ENCODE measurements at places on chromosomes 7 and 10. TPM values are rescaled to one million over a fixed set of nuclear protein-coding genes. Genes with fewer than 3 reads are reported as not detected.

SPAM1 gene
- total RNA-seq, result not detected

GRCh38 chr7:158606671-158607424 is 19.2 kb upstream of the PTPRN2 start:
- peaks cover 29% of the 10 kb centered on the region for H3K36me3 ChIP-seq
- no peaks in the 10 kb centered on the region for H3K27me3 ChIP-seq
- DNase-seq, result no peak
- H3K4me1 ChIP-seq, result no peaks in the 10 kb centered on the region

DNA sequence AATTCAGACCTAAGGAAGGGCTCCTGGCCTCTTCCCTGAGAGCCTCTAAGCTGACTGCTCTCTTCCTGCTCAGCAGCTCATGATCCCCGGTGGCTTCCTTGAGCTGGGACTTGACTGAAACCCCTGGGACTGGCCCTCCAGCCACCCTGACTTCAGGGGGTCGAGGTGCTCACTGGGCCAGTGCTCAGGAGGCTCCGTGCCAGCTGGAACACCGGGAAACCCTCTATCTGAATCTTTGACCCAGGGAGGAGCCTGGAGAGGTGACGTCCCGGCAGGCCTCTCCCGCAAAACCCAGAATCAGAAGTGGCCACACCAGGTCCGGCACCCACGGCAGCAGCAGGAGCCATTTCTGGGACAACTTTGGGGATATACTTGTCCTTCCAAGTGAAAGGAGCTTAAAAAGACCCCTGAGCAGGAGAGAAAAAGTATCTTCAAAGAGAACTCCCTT is 110.7 kb downstream of the WDR37 start:
- no peaks in the 10 kb centered on the region for H3K27me3 ChIP-seq
- no peaks in the 10 kb centered on the region for H3K4me1 ChIP-seq
- DNase-seq, result no peak
- no peak overlapping the region for H3K4me3 ChIP-seq

ARMC10 gene
- total RNA-seq, result 31.2 TPM

SPDYE5 gene
- total RNA-seq, result not detected

CHST12 gene
- total RNA-seq, result 7.8 TPM

NPSR1 gene
- total RNA-seq, result not detected

CRYGN gene
- not detected for total RNA-seq

- peaks cover 17% of the 10 kb centered on the region for H3K36me3 ChIP-seq
- H3K4me3 ChIP-seq, result no peak overlapping the region
- DNase-seq, result no peak
- H3K4me1 ChIP-seq, result no peaks in the 10 kb centered on the region
- no peak overlapping the region for H3K27ac ChIP-seq
Measured at GRCh38 chr10:102102421-102102820, 17.7 kb downstream of the LDB1 start.

- no peaks in the 10 kb centered on the region for H3K36me3 ChIP-seq
- no peak overlapping the region for H3K4me3 ChIP-seq
- H3K27ac ChIP-seq, result no peak overlapping the region
- H3K27me3 ChIP-seq, result peaks cover 13% of the 10 kb centered on the region
- no peaks in the 10 kb centered on the region for H3K4me1 ChIP-seq
- no peak for DNase-seq
Measured at GRCh38 chr7:26040085-26040484, 111.9 kb upstream of the NFE2L3 start.

FAM25A gene
- total RNA-seq, result not detected

DNA sequence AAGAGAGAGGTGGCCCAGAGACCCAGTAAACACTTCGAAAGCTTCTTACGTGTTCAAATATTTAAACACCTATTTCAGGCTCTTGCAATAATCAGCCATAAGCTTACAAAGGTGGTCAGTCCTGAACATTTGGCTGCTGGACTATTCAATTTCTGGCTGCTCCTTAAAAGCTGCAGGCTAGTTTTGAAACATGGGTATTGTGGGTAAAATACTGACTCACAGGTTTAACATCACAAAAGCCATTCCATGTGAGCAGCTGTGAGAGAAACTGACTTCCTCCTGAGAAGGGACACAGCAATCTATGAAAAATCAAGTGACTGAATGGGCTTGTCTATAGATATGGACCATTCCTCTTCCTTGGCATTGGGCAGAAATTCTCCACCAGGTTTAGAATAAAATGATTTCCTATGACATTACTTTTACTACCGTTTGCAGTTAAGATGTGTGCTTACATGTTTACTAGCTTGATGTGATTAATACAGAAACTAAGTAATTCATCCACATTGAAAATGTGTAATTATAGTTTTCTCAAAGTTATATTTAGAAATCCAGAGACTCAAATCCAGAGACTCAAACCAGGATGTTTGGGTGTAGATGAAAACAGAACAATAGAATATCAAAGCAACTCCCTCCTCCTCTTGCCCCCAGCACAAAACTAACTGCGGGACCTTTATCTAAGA is 252.3 kb downstream of the GATA3 start:
- no peaks in the 10 kb centered on the region for H3K27me3 ChIP-seq
- H3K4me3 ChIP-seq, result no peak overlapping the region
- H3K36me3 ChIP-seq, result no peaks in the 10 kb centered on the region
- no peaks in the 10 kb centered on the region for H3K4me1 ChIP-seq
- no peak for DNase-seq

- no peak overlapping the region for H3K4me3 ChIP-seq
- H3K27me3 ChIP-seq, result no peaks in the 10 kb centered on the region
- no peak for DNase-seq
- no peaks in the 10 kb centered on the region for H3K4me1 ChIP-seq
- no peaks in the 10 kb centered on the region for H3K36me3 ChIP-seq
Measured at GRCh38 chr10:131695496-131696165, 205.2 kb upstream of the PPP2R2D start.

DNA sequence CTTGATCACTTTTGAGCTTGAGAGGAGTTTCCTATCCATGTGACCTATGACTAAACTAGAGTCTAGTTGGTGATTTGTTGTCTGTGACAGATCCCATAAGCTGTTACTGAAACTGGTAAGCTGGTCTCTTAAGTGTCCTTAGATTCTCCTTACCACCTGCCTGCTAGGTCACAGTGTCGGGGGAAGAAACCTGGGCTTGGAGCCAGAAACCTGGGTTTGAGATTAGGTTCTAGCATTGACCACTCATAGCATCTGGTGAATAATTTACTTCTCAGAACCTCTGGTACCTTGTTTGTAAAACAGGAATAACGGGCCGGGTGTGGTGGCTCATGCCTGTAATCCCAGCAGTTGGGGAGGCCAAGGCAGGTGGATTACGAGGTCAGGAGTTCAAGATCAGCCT is 21.8 kb upstream of the ITPRID1 start:
- H3K36me3 ChIP-seq, result no peaks in the 10 kb centered on the region
- H3K27me3 ChIP-seq, result no peaks in the 10 kb centered on the region
- peaks cover 10% of the 10 kb centered on the region for H3K4me1 ChIP-seq
- DNase-seq, result no peak

- 0 out of 2 replicates have a peak, but pooled peaks cover 3% of the 10 kb centered on the region for H3K4me1 ChIP-seq
- no peak overlapping the region for H3K27ac ChIP-seq
- no peak for DNase-seq
- H3K36me3 ChIP-seq, result no peaks in the 10 kb centered on the region
- no peaks in the 10 kb centered on the region for H3K27me3 ChIP-seq
Measured at GRCh38 chr10:6161921-6162320, 40.8 kb upstream of the PFKFB3 start.

DNA sequence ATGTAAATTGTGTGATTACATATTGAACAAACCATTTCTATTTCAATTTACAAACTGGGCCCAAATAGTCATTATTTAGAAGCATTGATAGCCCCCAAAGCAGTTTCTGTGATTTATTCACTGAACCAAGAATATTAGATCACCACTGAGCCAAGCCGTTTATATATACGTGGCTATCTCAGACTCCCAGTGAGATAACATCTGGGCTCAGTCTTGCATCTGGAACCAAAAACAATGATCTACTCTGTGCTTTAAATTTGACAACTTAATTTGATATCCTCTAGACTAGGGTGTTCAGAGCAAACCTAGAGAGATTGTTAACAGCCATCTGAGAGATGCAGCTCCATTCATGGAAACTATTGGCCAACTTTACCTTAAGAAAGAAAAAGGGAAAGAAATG is 41.4 kb upstream of the BTBD16 start:
- H3K36me3 ChIP-seq, result peaks cover 48% of the 10 kb centered on the region
- no peak overlapping the region for H3K4me3 ChIP-seq
- no peak overlapping the region for H3K27ac ChIP-seq
- DNase-seq, result no peak

DNA sequence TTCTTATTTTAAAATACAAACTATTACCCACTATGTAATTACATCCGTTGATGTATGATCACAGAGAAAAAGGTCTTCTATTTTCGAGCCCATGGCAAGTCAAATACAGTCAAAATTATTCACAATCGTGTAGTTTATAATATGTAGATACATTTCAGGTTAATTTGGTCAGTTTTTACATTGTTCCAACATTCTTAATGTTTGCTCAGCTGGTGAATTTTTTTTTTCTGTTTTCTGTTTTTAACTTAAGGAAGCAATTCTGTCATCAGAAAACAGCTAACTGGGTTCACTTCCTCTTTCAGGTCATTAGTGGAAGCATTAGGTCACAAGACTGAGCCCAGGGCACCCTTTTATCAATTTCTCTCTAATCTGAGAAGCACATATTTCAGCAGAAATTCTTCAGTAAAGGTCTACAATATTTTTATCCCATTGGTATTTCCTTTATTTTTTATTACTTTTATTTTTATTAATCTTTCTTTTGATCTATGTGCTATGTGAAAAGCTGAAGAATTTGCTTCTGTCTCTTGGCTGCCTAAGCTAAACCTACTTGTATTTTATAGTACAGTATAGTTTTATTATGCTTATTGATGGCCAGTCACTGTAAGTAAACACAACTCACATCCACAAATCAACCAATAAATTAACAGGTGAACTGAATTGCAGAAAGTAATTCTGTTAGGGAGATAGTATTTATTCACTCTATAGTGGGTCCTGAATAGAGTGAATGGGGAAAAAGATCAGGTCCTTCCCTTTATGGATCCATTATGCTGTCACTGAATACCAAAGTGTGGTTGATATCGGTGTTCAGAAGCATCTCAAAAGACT is 84.6 kb downstream of the ICA1 start:
- H3K4me1 ChIP-seq, result no peaks in the 10 kb centered on the region
- H3K27me3 ChIP-seq, result no peaks in the 10 kb centered on the region
- no peak overlapping the region for H3K4me3 ChIP-seq

GRCh38 chr10:3400348-3400747 is 227.8 kb upstream of the PITRM1 start:
- H3K4me3 ChIP-seq, result no peak overlapping the region
- H3K4me1 ChIP-seq, result no peaks in the 10 kb centered on the region
- DNase-seq, result no peak
- no peaks in the 10 kb centered on the region for H3K27me3 ChIP-seq

- H3K4me1 ChIP-seq, result peaks cover 19% of the 10 kb centered on the region
- no peak for DNase-seq
- no peaks in the 10 kb centered on the region for H3K36me3 ChIP-seq
- H3K4me3 ChIP-seq, result peak overlapping the region; percentile 9
- H3K27me3 ChIP-seq, result no peaks in the 10 kb centered on the region
- peak overlapping the region; percentile 71 for H3K27ac ChIP-seq
Measured at GRCh38 chr10:29849886-29850285, 209.5 kb downstream of the JCAD start.

- no peaks in the 10 kb centered on the region for H3K4me1 ChIP-seq
- H3K27ac ChIP-seq, result no peak overlapping the region
- no peak for DNase-seq
- H3K36me3 ChIP-seq, result peaks cover 17% of the 10 kb centered on the region
- H3K27me3 ChIP-seq, result no peaks in the 10 kb centered on the region
Measured at GRCh38 chr10:125878957-125879835, 1.9 kb downstream of the DHX32 start.

COL26A1 gene
- total RNA-seq, result 0.10 TPM

DNA sequence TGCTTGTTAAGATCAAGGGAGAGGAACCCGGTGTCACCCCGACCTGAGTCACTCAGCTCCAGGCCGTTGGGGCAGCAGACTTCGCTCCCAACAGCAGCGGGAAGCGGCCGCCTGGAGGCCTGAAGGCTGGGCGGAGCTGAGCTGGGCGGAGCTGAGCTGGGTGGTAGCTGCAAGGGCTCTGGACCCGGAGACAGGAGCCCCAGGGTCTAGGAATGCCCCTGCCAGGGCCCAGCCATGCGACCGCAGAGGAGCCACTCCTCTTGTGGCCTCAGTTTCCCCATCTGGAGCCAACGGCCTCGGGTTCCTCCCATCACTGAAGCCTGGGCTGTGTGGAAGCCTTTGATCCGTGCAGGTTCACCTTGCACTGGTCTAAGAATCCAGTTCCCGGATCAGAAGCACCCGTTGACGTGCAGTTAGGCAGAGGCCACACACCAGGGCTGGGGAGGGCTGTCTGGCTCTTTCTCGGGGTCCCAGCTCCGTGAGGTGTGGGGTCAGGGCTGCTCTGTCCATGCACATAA is 21.9 kb upstream of the DPYSL4 start:
- H3K27me3 ChIP-seq, result no peaks in the 10 kb centered on the region
- H3K27ac ChIP-seq, result no peak overlapping the region
- H3K36me3 ChIP-seq, result no peaks in the 10 kb centered on the region

LLCFC1 gene
- total RNA-seq, result not detected

MYL7 gene
- not detected for total RNA-seq

DNA sequence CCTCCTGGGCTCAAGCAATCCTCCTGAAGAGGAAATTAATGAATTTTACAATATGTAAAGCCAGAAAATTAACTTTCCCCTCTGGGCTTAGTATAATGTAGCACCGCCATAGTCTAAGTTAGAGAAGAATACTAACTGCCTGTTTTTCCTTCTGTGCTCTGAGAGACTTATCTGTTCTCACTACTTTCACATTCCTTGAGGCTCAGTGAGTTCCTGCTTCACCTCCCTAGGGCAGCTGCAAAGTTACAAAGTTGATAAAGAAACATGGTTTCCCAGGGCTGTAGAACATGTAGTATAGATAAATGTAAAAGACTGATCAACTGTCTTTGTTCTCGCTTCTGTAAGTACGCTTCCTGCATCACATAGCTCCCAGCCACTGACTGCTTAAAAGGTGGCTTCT is 16.0 kb upstream of the OLAH start:
- H3K27me3 ChIP-seq, result no peaks in the 10 kb centered on the region
- no peak overlapping the region for H3K4me3 ChIP-seq
- no peak overlapping the region for H3K27ac ChIP-seq
- no peaks in the 10 kb centered on the region for H3K36me3 ChIP-seq

WDFY4 gene
- not detected for total RNA-seq

GRCh38 chr10:120999868-121000267 is 148.7 kb downstream of the WDR11 start:
- no peaks in the 10 kb centered on the region for H3K36me3 ChIP-seq
- H3K27ac ChIP-seq, result no peak overlapping the region
- no peak overlapping the region for H3K4me3 ChIP-seq
- no peaks in the 10 kb centered on the region for H3K4me1 ChIP-seq
- DNase-seq, result peak; percentile 18

GRCh38 chr10:114779803-114780576 is 41.6 kb upstream of the FHIP2A start:
- no peaks in the 10 kb centered on the region for H3K36me3 ChIP-seq
- no peaks in the 10 kb centered on the region for H3K27me3 ChIP-seq
- no peak overlapping the region for H3K4me3 ChIP-seq
- no peak for DNase-seq
- H3K4me1 ChIP-seq, result peaks cover 13% of the 10 kb centered on the region

OR2A7 gene
- not detected for total RNA-seq

- no peaks in the 10 kb centered on the region for H3K4me1 ChIP-seq
- H3K4me3 ChIP-seq, result no peak overlapping the region
- no peak overlapping the region for H3K27ac ChIP-seq
- H3K36me3 ChIP-seq, result no peaks in the 10 kb centered on the region
- DNase-seq, result no peak
- no peaks in the 10 kb centered on the region for H3K27me3 ChIP-seq
Measured at GRCh38 chr10:27654284-27654683, 91.3 kb downstream of the MKX start.

- H3K27me3 ChIP-seq, result peaks cover 41% of the 10 kb centered on the region
- H3K4me1 ChIP-seq, result no peaks in the 10 kb centered on the region
- no peak overlapping the region for H3K27ac ChIP-seq
- no peaks in the 10 kb centered on the region for H3K36me3 ChIP-seq
- peak; percentile 43 for DNase-seq
Measured at GRCh38 chr7:155533827-155534690, 12.3 kb downstream of the CNPY1 start.

EDRF1 gene
- 38.1 TPM for total RNA-seq
